ENCODE measurements at places on chromosomes 7 and 10. TPM values are rescaled to one million over a fixed set of nuclear protein-coding genes. Genes with fewer than 3 reads are reported as not detected.

ASB10 gene
- polyA plus RNA-seq, result not detected

MKRN1 gene
- polyA plus RNA-seq, result 132 TPM

CPN1 gene
- not detected for polyA plus RNA-seq

GIMAP6 gene
- 133 TPM for polyA plus RNA-seq

LLCFC1 gene
- not detected for polyA plus RNA-seq

MEST gene
- polyA plus RNA-seq, result 2.1 TPM

ICA1 gene
- polyA plus RNA-seq, result 31.6 TPM

WIPF3 gene
- polyA plus RNA-seq, result not detected

SORCS1 gene
- not detected for polyA plus RNA-seq

AP4M1 gene
- polyA plus RNA-seq, result 4.2 TPM

RAPGEF5 gene
- not detected for polyA plus RNA-seq

GPR37 gene
- polyA plus RNA-seq, result not detected

ELN gene
- polyA plus RNA-seq, result not detected

PNLIP gene
- polyA plus RNA-seq, result not detected

STEAP1B gene
- polyA plus RNA-seq, result not detected

TAS2R3 gene
- not detected for polyA plus RNA-seq

ACTA2 gene
- polyA plus RNA-seq, result 58.7 TPM

AKR1E2 gene
- 0.26 TPM for polyA plus RNA-seq

NCF1 gene
- polyA plus RNA-seq, result 7.2 TPM

GRM8 gene
- polyA plus RNA-seq, result not detected

SUFU gene
- 5.0 TPM for polyA plus RNA-seq

PDK4 gene
- not detected for polyA plus RNA-seq

PIK3AP1 gene
- polyA plus RNA-seq, result 3.5 TPM

CPED1 gene
- 0.24 TPM for polyA plus RNA-seq

TAS2R41 gene
- not detected for polyA plus RNA-seq

CALY gene
- 1.0 TPM for polyA plus RNA-seq

TRIM50 gene
- polyA plus RNA-seq, result not detected

TRIM73 gene
- 0.81 TPM for polyA plus RNA-seq

SDK1 gene
- polyA plus RNA-seq, result not detected

PRSS37 gene
- polyA plus RNA-seq, result not detected

ANXA8L1 gene
- not detected for polyA plus RNA-seq

TMEM254 gene
- 35.5 TPM for polyA plus RNA-seq

OR6B1 gene
- not detected for polyA plus RNA-seq

CUZD1 gene
- polyA plus RNA-seq, result 0.53 TPM

ACSL5 gene
- polyA plus RNA-seq, result 74.8 TPM

EPHA1 gene
- 1.4 TPM for polyA plus RNA-seq

COBL gene
- not detected for polyA plus RNA-seq

LRCH4 gene
- polyA plus RNA-seq, result 115 TPM

EBLN1 gene
- polyA plus RNA-seq, result not detected

PKD1L1 gene
- 0.02 TPM for polyA plus RNA-seq

INSYN2A gene
- polyA plus RNA-seq, result not detected

TRPV5 gene
- polyA plus RNA-seq, result not detected

DRGX gene
- not detected for polyA plus RNA-seq

NOS3 gene
- 7.4 TPM for polyA plus RNA-seq

SMIM30 gene
- 66.4 TPM for polyA plus RNA-seq

BHLHA15 gene
- not detected for polyA plus RNA-seq

MBL2 gene
- polyA plus RNA-seq, result not detected

EEPD1 gene
- polyA plus RNA-seq, result 11.1 TPM

IKZF1 gene
- polyA plus RNA-seq, result 160 TPM

All from CD4-positive, CD25-positive, alpha-beta regulatory T cell (primary cell).